Effector memory CD4-positive, alpha-beta T cell (primary cell): ENCODE measurements at places on chromosomes 11 and 22.

DNA sequence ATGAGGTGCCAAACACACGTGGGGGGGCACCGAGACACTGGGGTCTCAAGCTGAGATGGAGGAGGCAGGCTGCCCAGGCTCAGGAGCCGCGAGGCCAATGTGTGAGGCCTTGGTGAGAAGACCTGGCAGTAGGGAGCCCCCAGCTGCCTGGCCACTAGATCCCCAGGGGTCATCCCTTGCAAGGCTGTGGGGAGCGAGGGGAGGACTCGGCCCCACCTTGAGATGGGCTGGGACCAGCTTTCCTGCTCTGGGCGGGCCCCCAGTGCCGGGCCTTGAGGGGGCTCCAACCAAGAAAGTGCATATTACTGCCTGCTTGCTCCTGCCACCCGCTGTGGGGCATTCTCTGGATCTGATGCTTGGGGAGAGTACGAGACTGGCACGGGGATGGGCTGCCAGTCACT is 107.0 kb downstream of the CTTN start:
- no peak for DNase-seq

DNA sequence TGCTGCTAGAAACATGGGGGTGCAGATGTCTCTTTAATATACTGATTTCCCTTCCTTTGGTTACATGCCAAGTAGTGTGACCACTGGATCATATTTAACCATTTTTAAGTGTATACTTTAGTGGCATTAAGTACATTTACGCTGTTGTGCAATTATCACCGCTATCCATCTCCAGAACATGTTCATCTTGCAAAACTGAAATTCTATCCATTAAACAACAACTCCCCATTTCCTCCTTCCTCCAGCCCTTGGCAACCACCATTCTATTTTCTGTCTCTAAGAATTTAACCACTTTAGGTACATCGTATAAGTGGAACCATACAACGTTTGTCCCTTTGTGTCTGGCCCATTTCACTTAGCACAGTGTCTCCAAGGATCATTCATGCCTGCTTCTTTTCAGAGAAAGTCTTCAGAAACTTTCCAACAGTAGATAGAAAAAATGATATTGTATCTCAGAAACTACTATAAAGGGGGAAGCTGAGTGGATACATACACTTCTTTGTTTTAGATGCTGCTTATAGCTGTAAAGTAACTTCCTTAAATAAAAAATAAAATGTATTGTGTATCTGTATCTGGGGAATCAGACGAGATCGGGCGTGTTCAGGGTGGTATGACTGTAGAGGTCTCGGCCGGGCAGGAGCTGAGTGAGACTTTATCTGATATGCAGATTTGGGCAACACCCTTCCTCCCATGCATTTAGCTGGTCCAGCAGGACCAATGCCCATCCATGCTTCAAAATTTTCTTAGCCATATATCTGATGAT is 44.6 kb upstream of the ZBED5 start:
- DNase-seq: no peak

DNA sequence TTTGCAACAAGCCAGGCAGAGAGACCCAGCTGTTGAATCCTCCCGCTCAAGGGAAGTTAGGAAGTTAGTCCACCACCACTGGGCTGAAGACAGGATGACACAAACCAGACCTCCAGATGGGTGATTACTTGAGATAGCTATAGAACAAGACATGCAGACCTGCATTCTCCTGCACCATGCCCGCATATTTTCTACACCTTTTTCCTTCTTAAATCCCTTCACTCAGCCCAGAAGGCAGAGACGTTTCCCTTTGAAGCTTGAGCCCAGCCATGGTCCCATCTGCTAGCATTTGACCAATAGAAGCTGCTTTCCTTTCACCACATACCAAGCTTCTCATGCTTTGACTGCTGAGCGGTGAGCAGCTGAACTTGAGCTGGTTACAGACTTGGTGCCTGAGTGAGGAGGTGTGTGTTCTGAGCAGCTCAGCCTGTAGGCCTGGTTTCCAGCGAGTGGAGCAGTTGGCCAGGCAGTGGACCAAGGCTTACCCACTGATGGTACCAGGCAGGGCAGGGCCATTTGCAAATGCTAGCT is 29.2 kb upstream of the CBX6 start:
- DNase-seq: no peak

- no peak for DNase-seq
Measured at GRCh38 chr11:22749536-22749935, 80.1 kb downstream of the SVIP start.

DNA sequence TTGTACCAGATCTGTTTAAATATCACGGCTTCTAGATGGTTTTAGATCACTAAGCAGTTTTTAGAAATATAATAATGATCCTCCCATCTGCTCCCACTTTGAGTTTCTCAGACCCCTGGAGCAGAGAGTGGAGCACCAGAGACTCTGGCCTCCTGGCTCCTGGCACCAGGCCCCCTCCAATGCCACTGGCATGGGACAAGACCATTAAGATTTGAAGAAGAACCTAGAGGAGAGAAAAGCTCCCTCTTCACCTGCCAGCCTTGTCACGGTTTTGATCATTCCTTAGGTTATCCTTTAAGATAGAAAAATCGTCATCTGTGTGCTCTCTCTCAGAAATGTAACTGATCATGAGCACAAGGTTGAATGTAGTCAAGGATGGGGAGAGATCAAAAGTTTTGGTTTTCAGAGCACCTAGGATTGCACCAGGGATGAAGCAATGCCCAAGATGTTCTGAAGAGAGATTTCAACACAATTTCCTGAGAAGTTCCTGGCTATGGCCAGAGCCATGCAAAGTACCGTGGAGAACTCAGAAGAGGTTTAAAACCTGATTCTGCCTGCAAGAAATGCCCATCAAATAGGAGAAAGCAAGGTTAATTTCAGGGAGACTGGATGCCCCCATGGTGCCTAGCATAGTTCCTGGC is 22.2 kb downstream of the IL10RA start:
- no peak for DNase-seq

DNA sequence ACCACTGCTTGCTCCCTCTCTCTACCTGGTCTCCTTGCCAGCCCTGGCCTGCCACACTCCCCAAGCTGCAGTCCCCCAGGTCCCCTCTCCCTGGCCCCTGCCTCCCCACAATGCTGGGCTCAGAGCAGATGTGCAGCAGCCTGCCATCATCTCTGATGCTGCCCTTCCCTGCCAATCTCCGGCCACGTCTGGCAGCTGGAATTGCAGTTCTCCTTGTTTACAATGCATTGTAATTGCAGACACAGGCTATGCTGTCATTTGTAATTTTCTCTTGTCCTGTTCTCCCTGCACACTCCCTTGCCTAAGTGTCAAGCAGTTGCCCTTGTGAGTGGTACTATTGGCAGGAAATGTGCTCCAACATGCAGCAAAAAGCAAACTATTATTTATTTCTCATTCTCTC is 222.3 kb downstream of the NTM start:
- DNase-seq: no peak

DNA sequence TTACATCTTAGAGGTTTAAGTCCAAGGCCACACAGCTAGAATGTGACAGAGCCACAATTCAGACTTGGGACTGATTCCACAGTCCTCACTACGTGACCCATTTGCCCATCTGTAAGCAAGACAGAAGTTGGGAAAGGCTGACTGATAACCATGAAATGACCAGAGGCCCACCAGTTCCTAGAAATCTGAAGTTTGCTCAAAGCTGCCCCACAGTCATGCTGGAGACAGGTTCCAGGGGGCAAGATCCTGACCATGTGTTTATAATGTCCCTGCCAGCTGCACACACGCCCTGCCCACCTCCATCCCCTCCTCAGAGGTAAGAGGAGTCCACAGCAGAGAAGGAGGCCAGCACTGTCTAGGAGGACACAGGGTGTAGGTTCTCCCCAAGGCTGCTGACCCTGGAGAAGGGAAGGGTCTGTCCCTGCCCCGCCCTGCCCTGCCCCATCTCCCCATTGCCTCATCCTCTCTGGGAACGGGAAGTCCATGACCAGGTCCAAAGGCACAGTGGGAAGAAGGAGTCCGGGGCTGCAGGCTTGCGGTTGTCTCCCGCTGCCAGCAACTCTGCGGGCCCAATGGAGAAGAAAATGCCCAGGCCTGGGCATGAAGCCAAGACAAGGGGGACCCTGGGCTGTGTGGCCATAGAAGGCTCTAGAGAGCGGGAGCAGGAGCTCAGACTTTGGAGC is 11.9 kb upstream of the OAF start:
- no peak for DNase-seq

GRCh38 chr11:3231851-3232744 is at the start of gene MRGPRE:
MRGPRE (minus strand) TSS chr11:3232417; CDS start chr11:3228799, 3,618 bp downstream.
- no peak for DNase-seq

DNA sequence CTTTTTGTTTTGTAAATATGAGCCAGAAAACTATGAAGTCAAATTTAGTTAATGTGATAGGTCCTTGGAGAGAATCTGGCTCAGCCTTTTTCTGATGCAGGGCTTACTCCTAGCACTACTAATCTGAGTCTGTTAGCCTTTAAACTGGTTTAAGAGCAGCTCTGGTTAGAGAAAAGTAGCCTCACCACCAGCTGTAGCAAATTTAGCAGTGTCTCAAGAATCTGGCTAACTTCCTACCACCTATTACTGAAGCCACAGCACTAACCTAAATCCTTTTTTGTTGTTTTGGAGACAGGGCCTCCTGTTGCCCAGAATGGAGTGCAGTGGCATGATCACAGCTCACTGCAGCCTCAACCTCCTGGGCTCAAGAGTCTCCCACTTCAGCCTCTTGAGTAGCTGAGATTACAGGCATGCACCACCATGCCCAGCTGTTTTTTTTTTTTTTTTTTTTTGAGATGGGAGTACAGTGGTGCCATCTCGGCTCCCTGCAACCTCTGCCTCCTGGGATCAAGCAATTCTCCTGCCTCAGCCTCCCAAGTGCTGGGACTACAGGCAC is 13.9 kb downstream of the RBM4B start:
- no peak for DNase-seq

DNA sequence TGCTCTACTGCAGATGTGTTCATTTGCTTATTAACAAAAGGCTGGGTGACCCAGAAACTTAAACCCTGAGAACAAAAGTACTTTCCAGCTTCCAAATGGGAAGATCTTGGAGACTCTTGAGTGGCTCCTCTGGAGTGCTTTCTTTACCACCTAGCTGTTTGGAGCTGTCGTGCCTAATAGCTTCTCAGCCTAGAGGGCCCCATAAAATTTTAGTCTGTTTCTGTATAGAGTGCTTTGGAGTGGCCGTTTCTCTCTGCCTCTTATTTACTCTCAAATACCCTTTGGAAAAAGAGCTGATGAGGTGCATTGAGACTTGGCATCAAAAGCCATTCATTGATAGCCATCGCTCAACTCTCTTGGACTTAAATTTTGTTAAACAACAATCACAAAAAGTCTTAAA is 50.7 kb downstream of the ZNRF3 start:
- no peak for DNase-seq

DNA sequence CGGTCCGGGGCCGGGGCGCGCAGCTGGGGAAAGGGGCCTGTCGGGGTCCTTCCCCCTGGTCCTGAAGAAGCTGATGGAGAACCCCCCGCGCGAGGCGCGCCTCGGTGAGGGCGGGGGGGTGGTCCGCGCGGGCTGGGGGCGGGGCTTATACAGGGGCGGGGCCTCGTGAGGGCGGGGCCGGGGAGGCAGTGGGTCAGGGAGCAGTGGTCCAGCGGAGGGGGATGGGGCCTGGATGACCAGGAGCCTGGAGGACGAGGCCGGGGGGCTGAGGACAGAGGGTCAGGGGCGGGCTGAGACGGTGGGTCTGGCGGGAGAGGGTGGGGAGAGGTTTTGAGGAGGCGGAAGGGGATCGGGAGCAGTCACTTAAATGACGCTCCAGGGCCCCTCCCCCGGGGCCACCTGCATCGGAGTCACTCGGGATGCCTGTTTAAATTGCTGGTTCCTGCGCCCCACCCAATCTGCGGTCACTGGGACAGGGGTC is 396 bp downstream of the TEF start:
- peak; percentile 62 for DNase-seq

GRCh38 chr11:32435511-32435941 is at the start of gene WT1:
WT1 (minus strand) TSS chr11:32435539.
- DNase-seq: no peak

GRCh38 chr11:86199354-86199753 is 45.2 kb upstream of the EED start:
- no peak for DNase-seq

- no peak for DNase-seq
Measured at GRCh38 chr22:44776605-44777363, 24.4 kb downstream of the ARHGAP8 start.

- no peak for DNase-seq
Measured at GRCh38 chr11:7587712-7588111, 73.9 kb downstream of the PPFIBP2 start.

DNA sequence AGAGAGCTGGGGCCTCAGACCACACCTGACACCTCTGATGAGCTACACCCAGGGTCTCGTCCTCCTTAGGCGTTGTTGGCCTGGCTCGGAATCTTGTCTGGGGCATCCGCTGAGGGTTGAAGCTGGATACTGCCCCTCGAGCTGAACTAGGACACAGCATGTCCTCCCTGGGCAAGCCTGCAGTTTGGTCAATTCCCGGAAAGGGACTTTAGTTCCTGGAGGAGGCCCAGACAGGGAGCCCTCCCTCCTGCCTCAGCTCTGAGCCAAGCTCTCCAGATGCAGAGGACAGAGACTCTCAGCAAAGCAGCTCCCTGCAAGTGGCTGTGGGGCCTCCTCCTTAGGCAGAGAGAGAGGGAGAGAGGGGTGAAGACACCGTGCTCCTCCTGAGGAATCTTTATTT is 4.9 kb downstream of the APOL3 start:
- DNase-seq: no peak

DNA sequence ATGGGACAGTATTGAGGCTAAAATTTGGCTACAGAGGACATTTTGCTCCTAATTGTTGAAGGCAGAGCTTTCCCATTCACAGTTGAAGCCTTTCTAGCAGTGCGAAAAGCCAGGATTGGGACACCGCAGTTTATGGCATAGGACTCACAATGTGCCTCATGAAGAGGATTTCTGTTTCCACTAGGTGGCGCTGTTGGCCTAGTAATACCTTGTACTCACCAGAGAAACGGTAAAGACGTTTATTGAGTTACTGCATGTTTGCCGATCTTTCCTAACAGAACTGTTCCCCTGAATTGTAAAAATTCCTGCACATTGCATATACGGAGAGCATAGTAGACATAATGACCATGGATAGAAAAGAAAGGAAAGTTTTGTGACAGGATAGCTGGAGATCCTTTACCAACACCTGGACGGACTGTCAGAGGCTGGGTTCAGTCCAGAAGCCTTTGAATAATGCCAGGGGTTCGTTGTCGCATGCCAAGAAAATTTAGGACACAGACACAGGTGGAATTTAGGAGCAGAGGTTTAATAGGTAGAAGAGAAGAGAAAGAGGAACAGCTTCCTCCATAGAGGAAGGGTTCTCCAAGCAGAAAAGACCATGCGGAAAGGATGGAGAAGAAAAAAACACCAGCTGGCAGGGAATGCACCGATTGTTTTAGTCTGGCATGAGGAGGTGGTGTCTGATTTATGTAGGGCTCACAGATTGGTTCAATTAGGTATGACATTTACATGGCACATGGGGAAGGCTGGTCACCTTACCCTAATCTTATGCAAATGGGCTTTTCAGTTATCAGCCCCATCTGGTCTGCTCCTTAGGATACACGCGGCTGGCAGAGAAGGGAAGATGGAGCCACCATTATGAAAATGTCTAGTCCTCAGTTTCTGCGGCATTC is 10.8 kb upstream of the OR51D1 start:
- peak; percentile 17 for DNase-seq

- no peak for DNase-seq
Measured at GRCh38 chr22:17921871-17922821, 102.2 kb downstream of the MICAL3 start.

GRCh38 chr11:67085617-67086016 is 29.0 kb downstream of the RHOD start:
- no peak for DNase-seq

- no peak for DNase-seq
Measured at GRCh38 chr11:104614961-104615360, 283.3 kb downstream of the CASP12 start.
